ENCODE measurements at places on chromosomes 2 and 18.
A peak's percentile ranks its signal among the peaks of the same experiment; 100 is the strongest.

GRCh38 chr2:217928324-217929181 is 74.2 kb downstream of the TNS1 start:
- DNase-seq, result no peak

DNA sequence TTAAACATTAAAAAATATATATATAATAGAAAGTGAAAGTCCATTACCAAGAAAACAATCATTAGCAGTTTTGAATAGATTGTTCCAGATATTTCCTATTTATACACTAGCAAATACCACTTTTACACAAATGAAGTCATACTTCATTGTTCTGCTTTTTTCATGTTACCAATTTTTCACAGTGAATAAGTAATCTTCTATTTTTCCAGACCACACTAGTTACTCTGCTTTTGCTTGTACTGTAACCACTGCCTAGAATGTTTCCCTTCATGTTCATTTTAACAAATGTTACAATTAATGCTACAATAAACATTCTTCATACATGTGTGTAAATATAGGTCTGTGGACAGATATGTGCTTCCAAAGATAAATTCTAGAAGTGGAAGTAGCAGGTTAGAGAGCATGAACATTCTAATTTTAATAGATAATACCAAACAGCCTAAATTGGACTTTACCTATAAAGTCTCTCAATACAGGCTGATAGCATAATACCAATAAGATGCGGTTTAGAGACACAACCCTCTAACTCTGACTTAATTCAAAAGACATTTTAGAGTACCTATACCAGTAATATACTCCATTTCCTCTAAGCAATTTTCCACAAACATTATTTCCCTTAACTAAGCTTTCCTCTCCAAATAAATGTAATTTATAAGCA is 17.0 kb downstream of the ITSN2 start:
- no peak for DNase-seq

DNA sequence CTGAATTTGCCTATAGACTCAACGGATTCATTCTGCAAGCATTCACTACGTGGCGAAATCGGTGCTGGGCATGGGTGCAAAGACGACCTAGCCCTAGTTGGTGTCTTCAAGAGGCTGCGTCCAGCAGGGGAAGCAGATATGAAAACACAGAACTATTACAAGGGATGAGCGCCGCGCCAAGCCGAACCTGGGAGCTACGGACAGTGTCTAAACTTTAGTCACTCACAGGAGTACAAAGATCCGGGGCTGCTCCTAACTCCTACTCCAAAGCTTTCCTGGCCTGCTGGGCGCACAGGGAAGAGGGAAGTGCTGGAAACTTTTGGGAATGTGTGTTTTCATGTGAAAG is 732 bp upstream of the ANXA4 start:
- peak; percentile 48 for DNase-seq

DNA sequence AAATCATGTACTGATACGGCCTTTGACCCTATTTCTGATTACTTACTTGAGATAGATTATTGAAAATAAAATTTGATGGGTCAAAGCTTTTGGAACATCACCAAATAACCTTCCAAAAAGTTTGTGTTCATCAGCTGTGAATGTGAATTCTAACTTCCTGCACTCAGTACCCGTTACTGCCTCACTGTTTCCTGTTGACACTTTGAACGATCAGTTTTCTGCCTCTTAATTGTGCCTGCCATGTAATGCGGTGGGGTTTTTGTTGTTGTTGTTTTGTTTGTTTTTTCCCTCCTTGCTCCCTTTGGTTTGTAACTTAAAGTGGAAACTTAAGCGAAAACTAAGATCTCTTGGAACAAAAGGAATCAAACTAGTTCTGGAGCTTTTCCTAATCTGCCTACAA is 18.9 kb downstream of the ATG16L1 start:
- no peak for DNase-seq

DNA sequence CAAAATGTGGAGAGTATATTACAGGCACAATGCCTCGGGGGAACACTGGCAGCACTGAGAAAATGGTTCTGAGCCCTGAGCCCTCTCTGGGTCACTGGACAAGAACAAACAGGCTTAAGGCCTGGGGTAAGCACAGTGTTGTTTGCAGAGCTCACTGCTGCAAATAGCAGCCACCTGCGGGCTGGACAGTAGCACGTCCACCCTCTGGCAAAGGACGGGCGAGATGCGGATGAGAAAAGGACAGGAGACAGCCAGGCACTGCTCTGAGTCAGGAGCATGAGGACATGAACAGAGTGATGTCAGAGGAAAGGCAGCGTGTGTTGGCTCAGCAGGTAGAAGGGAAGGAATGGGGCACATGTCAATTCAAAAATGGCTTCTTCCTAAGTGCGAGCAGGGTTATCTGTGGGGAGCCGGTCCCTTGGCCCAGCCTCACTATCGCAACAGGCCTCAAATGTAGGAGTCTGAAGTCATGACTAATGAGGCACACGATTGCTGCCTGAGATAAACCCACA is 25.9 kb upstream of the NEB start:
- no peak for DNase-seq

GRCh38 chr2:130864830-130865800 is 28.4 kb downstream of the ARHGEF4 start:
- peak; percentile 7 for DNase-seq

GRCh38 chr2:23706613-23707078 is 220.3 kb downstream of the ATAD2B start:
- DNase-seq, result no peak

DNA sequence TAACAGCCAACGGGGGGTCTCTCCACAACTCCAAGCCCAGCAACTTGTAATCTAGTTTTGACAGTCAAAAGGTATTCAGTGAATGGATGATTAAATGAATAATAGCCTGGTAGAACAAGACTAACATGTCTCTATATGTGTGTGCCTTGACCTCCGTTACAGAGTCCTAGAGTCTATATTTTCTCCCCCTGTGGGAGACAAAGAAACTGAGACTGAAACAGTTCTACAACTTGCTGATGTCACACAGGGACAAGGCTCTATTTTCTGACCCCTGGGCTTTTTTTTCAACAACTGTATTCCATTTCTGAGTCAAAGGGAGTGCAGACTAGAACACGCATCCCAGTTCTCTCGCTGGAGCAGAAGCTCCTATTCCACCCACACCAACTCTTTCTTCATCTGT is 223.6 kb upstream of the AGAP1 start:
- DNase-seq, result no peak

GRCh38 chr18:53861185-53861584 is 363.3 kb downstream of the MBD2 start:
- no peak for DNase-seq

GRCh38 chr2:173230181-173230580 is 124.5 kb upstream of the CDCA7 start:
- DNase-seq, result no peak

GRCh38 chr18:77708826-77709506 is 459.3 kb downstream of the GALR1 start:
- no peak for DNase-seq

GRCh38 chr2:147033044-147033443 is 811.8 kb upstream of the ACVR2A start:
- DNase-seq, result no peak

DNA sequence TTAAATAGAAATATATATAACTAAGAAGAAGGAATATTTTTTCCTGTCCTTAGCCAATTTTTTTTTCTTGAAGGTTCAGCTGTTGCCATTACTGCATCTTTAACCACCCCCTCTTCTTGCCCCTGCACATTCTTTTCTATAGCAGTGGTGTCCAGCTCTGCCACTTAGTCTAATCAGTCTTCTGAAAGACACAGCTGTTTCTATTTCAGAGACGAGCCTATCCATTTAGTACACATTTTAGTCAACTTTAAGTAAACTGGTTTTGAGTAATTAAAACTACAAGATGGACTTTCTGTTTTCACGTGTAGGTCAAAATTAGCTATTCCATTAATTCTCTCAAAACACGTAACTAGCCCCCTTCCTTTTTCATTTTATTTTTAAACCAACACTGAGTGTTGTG is 21.0 kb downstream of the SPOPL start:
- DNase-seq, result no peak

GRCh38 chr18:57925706-57926105 is 118.3 kb upstream of the NEDD4L start:
- no peak for DNase-seq

DNA sequence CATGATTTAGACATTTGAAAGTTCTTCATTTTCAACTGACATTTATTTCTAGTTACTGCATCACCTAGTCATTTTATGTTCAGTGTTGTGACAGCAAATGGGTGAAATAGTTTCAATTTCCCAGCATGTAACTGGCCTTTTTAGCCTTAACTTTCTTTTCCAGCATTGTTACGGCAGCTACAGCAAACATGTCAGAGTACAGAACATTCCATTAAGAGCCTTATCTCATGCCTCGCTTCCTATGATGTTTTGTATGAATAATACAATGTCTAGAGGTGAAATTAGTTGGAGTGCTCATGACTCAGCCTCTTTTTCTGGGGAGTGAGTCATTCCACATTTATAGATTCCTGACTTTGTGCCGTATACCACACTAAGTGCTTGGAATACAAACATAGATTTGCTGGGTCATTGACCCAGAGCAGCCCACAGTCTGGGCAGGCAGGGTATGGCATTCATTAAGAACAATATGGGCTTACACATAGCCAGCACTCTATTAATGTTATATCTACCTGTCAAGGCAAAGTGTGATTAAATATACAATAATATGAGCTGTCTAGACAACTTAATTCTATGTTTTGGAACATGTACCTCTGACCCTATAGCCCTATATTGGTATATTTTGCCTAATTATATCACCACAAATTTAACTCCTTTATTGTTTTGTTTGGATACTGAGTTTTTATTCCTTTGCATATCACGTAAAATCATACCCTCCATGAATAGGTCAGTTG is 72.2 kb downstream of the MAP2 start:
- no peak for DNase-seq

GRCh38 chr2:179139506-179139905 is 89.6 kb upstream of the CCDC141 start:
- DNase-seq, result peak; percentile 53

DNA sequence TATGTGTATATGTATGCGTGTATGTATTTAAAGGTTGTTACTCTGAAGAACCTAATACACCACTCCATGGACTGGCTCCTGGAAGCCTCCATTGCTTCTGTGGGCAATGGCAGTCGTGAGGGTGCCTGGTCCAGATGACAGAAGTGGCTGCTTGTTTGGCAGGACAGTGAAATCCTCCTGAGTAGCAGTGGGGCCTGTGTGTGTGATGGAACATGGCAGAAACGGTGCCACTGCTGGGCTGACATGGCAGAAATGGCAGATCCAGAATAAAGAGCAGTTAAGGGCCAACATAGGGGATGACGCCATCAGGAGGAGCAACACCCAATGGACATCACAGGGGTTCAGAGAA is 6.1 kb upstream of the CPLX4 start:
- DNase-seq, result no peak

DNA sequence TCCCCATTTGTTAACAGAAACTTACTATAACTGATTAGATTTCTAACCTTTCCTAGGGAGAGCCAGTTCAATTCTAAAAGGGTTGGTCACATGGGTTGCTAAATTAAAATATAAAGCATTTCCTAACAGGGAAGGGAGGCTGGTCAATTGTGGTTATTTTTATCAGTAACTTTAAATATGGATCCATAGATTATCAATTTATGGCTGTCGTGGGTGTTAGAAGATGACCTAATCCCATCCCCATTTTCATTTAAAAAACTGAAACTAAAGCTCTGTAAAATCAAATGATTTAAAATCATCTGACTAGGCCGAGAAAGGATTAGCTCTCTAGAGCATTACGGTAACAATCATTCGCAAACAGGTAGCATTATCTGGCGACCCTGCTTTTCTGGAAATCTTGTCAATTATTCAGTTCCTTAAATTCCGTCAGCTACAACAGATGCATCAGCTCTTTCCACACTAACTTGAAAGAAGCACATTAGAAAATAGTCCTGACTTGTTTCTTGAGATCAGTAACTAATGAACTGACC is 953 bp upstream of the HNRNPA3 start:
- DNase-seq, result no peak

DNA sequence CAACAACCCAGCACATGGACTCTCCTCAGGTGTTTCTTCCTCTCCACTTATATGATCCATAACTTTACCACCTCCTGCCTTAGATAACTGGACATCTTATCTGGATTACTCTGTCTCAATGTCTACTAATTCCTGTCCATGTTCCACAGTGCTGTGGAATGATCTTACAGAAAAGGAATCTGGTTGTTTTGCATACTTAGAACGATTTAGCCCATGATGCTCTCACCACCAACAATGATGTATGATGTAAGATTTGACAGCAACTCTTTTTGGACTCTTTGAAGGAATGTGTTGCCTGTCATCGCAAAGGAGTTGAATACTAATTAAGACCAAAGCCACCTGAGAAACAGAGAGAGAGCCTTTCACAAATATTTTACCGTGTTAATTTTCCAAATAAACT is 37.7 kb upstream of the SYT4 start:
- DNase-seq, result no peak

- DNase-seq, result peak; percentile 60
Observed at GRCh38 chr18:13136904-13137669, 81.5 kb upstream of the LDLRAD4 start.

GRCh38 chr2:230920167-230920566 is 4.9 kb downstream of the GPR55 start:
- peak; percentile 36 for DNase-seq

DNA sequence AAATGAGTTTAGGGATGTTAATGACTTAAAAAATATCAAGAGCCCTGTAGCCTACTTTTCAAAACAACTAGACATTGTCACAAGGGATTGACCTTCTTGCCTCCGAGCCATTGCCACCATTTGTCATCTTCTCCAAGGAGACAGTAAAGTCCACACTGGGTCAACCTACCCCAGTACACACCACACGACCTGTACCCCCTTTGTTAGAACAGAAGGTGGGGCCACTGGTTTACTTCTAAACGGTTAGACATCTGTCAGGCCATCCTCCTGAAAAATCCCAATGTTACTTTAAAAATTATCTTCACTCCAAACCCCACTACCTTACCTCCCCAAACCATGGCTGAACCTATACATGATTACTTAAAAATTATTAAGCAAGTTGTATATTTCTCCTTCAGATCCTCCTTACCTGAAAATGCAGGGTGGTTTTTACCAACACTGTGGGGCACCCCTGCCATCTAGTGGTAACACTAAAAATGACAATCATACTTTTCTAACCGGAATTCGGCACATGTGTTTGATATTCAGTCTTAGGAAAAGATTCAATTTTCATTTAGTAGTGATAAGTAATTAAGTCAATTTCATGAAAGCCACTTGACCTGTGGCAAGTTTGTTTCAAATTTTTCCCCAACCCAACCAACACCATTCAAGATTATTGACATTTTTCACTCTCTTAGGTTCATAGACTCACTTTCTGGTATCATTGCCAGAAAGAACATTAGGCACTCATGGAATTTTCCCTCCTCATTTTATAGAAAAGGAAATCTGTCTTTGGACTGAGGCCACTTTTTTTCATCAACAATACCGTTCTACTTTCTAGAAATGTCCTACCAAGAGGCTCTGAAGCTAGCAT is 265.3 kb upstream of the PKDCC start:
- peak; percentile 25 for DNase-seq

GRCh38 chr18:23494992-23495391 is 8.3 kb upstream of the RMC1 start:
- no peak for DNase-seq
